ENCODE measurements at places on chromosomes 12 and 14. TPM values are rescaled to one million over a fixed set of nuclear protein-coding genes. Genes with fewer than 3 reads are reported as not detected.

- no peaks in the 10 kb centered on the region for H3K27me3 ChIP-seq
- H3K4me1 ChIP-seq = peaks cover 12% of the 10 kb centered on the region
- no peak overlapping the region for H3K4me3 ChIP-seq
- H3K27ac ChIP-seq = no peak overlapping the region
- peak; percentile 83 for DNase-seq
Observed at GRCh38 chr12:55736780-55737580, 5.9 kb upstream of the GDF11 start.

- H3K27me3 ChIP-seq = no peaks in the 10 kb centered on the region
- H3K27ac ChIP-seq = no peak overlapping the region
- no peaks in the 10 kb centered on the region for H3K4me1 ChIP-seq
- H3K36me3 ChIP-seq = no peaks in the 10 kb centered on the region
Observed at GRCh38 chr12:16622338-16622737, 16.4 kb upstream of the LMO3 start.

Gene CLEC1A
- 2.8 TPM for total RNA-seq

Gene ZBTB42
- total RNA-seq = 5.3 TPM

- no peak overlapping the region for H3K27ac ChIP-seq
- H3K27me3 ChIP-seq = no peaks in the 10 kb centered on the region
- DNase-seq = no peak
- no peak overlapping the region for H3K4me3 ChIP-seq
Observed at GRCh38 chr12:4483885-4484823, 38.5 kb upstream of the FGF6 start.

DNA sequence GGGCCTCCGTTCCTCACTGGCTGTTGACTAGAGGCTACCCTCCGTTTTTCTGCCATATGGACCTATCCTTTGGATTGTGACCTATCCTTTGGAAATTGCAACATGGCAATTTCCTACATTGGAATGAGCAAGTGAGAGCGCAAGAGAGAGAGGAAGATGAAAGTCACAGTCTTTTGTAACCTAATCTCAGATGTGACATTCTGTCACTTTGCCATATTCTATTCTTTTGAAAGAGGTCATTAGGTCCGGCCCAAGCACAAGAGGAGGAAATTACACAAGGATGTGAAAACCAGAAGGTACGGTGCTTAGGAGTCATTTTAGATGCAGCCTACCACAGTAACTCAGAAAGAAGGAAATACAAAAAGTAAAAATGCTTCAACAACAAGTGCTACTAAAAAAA, 47.3 kb upstream of the SRP54 start:
- DNase-seq = no peak
- no peaks in the 10 kb centered on the region for H3K36me3 ChIP-seq
- H3K4me3 ChIP-seq = no peak overlapping the region
- no peaks in the 10 kb centered on the region for H3K4me1 ChIP-seq

- H3K36me3 ChIP-seq = no peaks in the 10 kb centered on the region
- H3K27ac ChIP-seq = peak overlapping the region; percentile 93
- peak; percentile 86 for DNase-seq
- peak overlapping the region; percentile 17 for H3K4me3 ChIP-seq
- peaks cover 96% of the 10 kb centered on the region for H3K4me1 ChIP-seq
Observed at GRCh38 chr12:122067966-122068365, 10.6 kb upstream of the MLXIP start.

DNA sequence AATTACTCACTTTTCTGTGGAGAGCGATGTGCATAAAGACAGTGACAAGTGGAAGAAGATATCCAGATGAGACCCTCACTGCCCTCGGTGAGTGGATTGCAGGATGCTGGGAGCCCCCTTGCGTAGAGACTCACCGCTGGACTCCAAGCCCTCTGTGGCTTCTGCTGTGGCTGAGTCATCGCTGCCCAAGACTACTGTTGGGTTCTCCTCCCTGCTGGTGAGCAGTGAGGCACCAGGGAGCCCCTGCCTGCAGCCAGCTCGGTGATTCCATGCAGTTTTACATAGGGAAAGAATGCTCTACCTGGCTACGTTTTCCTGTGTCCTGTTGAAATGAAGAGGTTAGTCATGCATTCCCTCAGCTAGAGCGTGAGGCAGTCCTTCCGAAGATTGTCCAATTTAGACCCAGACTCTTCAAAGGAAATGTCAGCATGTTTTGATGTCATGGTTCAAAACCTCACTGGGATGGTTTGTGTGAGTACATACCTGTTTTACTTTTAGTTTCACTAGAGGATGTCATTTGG, 28.2 kb downstream of the TRAF3 start:
- H3K4me3 ChIP-seq = no peak overlapping the region
- no peaks in the 10 kb centered on the region for H3K27me3 ChIP-seq
- H3K27ac ChIP-seq = no peak overlapping the region

DNA sequence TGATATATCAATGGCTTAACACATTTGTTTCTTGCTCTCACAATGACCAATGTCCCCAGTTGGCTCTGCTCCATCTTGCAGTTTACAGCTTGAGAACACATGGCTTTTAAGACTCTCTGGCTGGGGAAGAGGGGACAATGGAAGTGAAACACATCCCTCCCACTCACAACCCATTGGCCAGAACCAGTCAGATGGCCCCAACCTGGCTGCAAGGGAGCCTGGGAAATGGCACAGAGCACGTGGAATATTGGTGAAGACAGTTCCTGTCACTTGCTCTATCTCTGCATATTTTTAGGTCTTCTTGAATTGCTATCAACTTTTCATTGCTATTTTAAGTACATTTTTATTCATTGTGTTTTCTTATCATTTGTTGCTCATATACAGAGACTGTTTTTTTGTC, 345.4 kb downstream of the MED13L start:
- H3K4me1 ChIP-seq = no peaks in the 10 kb centered on the region
- H3K27ac ChIP-seq = no peak overlapping the region
- no peaks in the 10 kb centered on the region for H3K27me3 ChIP-seq
- no peak for DNase-seq

Gene IL22
- not detected for total RNA-seq

Gene MDGA2
- total RNA-seq = 0.36 TPM

Gene KRT4
- not detected for total RNA-seq

DNA sequence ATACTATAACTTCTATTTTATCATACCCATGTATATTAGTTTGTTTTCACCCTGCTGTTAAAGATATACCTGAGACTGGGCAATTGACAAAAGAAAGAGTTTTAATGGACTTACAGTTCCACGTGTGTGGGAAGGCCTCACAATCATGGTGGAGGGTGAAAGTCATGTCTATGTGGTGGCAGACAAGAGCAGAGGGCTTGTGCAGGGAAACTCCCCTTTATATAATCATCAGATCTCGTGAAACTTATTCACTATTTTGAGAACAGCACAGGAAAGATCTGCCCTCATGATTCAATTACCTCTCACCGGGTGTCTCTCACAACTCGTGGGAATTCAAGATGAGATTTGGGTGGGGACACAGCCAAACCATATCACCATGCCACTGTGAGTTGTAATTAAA, 135.8 kb downstream of the SYNE2 start:
- no peaks in the 10 kb centered on the region for H3K4me1 ChIP-seq
- DNase-seq = no peak
- H3K27me3 ChIP-seq = no peaks in the 10 kb centered on the region
- H3K36me3 ChIP-seq = no peaks in the 10 kb centered on the region
- no peak overlapping the region for H3K4me3 ChIP-seq

GRCh38 chr12:56521590-56522371, at the start of gene RBMS2:
RBMS2 (plus strand) TSS chr12:56521820; CDS start chr12:56522024, 204 bp downstream.
- H3K27ac ChIP-seq = peak within 1 kb of the TSS; percentile 93
- H3K27me3 ChIP-seq = no peaks in the 10 kb centered on the region
- H3K36me3 ChIP-seq = no peaks in the 10 kb centered on the region
- H3K4me1 ChIP-seq = no peaks in the 10 kb centered on the region
- peak within 1 kb of the TSS; percentile 56 for H3K4me3 ChIP-seq
- DNase-seq = peak; percentile 95

GRCh38 chr12:52291267-52291935, at the start of gene KRT81:
KRT81 (minus strand) TSS chr12:52291534; CDS start chr12:52291465, 69 bp downstream.
- no peak for DNase-seq
- no peaks in the 10 kb centered on the region for H3K27me3 ChIP-seq
- H3K4me1 ChIP-seq = no peaks in the 10 kb centered on the region

DNA sequence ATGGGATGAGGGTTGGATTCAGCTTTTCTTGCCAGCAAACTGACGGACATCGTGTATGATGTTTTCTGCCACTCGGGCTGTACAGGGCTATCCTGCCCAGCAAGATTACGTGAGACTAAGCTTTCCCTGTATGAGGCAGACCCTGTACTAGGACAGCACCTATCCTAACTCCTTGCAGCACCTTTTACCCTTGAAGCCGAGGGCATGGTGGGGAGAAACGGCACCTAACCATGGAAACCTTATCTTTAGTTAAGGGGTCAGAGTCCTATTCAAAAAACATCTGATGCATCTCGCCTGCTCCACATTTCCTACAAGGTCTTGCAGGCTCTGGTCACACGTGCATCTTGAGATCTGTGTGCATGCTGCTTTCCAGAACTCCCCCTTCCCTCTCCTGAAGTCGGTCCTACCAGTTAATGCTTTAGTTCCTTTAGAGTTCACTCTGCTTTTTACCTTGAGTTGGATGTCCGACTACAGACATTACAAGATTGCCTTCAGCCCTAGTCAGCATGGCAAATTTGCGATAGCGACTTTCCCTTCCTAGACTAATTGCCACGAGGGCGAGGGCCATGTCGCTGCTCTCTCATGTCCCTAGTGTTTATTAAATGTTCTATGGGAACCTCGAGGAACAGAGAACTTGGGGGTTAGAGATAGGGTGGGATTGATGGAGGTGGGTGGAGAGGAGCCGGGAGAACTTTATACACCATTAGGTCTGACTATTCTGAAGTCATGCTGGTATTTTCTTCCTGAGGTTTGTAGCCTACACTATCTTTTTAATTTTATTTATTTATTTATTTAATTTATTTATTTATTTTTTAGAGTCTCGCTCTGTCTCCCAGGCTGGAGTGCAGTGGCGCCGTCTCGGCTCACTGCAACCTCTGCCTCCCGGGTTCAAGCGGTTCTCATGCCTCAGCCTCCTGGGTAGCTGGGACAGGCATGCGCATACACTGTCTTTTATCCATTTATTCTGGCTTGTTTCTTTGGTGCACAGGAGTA, 6.6 kb downstream of the RAN start:
- H3K4me3 ChIP-seq = no peak overlapping the region
- H3K27ac ChIP-seq = no peak overlapping the region
- H3K27me3 ChIP-seq = no peaks in the 10 kb centered on the region
- H3K36me3 ChIP-seq = peaks cover 48% of the 10 kb centered on the region
- H3K4me1 ChIP-seq = peaks cover 7% of the 10 kb centered on the region

DNA sequence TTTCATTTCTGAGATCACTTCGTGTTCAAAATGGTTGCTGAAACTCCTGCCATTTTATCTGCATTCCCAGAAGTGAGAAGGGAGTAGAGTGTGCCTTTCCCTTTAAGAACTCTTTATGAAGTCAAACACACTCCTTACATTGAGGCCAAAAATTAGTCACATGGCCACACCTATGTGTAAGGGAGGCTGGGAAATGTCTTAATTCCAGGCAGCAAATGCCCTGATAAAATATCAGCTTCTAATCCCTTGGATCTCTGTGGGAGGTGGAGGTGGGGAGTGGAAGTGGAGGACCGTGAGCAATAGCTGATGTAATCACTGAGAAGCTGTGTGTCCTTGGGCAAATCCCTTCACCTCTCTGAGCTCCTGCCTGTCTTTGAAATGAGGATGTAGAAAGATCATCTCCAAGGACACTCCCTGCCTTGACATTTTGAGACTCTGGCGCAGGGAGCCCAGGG, 22.7 kb upstream of the ANKRD9 start:
- no peak for DNase-seq
- no peaks in the 10 kb centered on the region for H3K27me3 ChIP-seq
- H3K36me3 ChIP-seq = no peaks in the 10 kb centered on the region
- no peak overlapping the region for H3K27ac ChIP-seq
- H3K4me3 ChIP-seq = no peak overlapping the region

All from sigmoid colon (tissue), 7 donors.